ENCODE measurements at places on chromosomes 2 and 18. TPM values are rescaled to one million over a fixed set of nuclear protein-coding genes. Genes with fewer than 3 reads are reported as not detected.

DNA sequence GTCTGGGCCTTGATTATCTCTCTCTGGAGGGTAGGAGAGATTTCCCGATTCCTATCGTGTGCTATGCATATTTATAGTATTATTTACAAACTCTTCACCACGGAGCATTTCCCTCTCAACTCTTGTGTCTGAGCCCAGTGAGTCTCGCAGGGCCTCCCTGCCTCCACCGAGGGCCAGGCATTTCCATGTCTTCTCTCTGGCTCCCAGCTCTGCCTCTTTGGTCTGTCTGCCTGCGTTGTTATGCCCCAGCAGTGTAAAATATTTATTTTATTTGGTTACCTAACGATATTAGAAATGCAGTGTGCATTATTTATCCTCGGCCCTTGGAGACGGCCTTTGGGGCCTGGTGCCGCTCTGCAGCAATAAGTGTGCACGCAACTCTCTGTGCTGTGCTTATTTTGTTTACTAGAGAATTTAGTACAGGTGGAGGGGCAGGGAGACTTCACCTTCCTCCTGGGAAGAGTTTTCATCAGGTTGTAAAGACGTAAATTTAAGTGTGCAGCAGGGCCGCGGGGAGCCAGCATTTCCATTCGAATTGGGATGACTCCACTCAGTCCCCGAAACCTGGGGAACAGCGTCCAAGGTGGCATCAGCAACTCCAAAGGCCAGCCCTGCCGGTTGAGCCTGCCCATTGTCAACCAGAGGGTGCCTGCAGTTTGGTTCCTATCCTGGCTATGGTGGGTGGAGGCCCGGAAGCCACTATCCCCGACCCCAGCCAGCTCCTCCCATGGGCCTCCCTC is 100.2 kb downstream of the PTGR3 start:
- DNase-seq = no peak
- H3K4me1 ChIP-seq = peaks cover 1% of the 10 kb centered on the region
- no peaks in the 10 kb centered on the region for H3K27me3 ChIP-seq
- H3K36me3 ChIP-seq = no peaks in the 10 kb centered on the region
- H3K4me3 ChIP-seq = no peak overlapping the region

CRYGC gene
- not detected for total RNA-seq

DNA sequence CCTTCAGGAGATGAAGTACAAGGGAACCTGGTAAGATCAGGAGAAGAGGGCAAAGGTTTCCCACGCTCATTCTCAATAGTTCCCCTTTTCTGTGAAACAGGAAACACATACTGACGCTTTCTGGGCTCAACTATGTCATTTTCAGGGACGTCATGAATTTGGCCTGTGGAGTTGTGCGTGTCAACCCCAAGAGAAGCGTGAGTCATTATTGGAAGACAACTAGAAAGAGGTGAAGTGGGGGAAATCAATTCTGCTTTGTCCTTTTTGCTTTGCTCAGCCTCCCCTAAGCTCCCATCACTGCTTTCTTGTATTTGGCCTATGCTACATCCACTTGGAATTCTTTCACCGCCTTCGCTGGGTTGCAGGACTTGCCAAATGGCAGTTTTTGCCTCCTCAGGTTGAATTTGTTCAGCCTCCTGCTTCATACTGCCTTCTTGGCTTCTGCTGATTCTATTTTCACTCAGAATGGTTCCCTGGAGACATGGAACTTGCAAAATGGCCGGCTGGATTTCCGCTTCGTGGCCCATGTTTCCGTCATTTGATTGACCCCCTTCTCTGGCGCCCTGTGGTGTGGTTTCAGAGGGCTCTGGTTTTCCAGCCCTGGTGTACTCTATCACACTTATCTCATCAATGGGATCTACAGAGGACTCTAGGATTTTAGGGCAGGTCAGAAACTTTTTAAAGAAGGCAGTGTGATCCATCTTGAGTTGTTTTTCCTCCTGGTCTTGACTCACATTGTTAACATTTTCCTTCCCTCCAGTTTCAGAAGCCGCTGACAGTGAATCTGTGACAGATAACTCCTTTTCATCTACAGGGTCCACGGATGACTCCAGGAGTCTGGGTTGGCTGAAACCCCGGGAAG is 93.3 kb downstream of the ALPK2 start:
- H3K27ac ChIP-seq = peak overlapping the region; percentile 64
- peaks cover 1% of the 10 kb centered on the region for H3K36me3 ChIP-seq
- peaks cover 11% of the 10 kb centered on the region for H3K27me3 ChIP-seq
- peak overlapping the region; percentile 24 for H3K4me3 ChIP-seq

- H3K27ac ChIP-seq = no peak overlapping the region
- DNase-seq = peak; percentile 14
- H3K4me1 ChIP-seq = peaks cover 19% of the 10 kb centered on the region
These were observed 665 bp upstream of the CACNB4 start for GRCh38 chr2:152099367-152100050.

DNA sequence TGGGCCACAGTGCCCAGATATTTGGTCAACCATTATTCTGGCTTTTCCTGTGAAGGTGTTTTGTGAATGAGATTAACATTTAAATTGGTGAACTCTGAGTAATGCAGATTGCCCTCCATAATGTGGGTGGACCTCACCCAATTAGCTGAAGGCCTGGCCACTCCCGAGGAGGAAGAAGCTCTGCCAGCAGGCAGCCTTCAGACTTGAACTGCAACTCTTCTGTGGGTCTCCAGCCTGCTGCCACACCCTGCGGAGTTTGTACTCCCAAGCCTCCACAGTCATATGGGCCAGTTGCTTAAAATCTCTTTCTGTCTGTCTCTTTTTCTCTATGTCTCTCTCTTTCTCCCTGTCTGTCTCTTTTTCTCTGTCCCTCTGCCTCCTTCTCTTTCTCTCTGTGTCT is 262.7 kb downstream of the MYCN start:
- no peak for DNase-seq
- no peaks in the 10 kb centered on the region for H3K27me3 ChIP-seq
- no peak overlapping the region for H3K4me3 ChIP-seq

RGPD5 gene
- 35.1 TPM for total RNA-seq

NMUR1 gene
- not detected for total RNA-seq

GRCh38 chr2:27811768-27812167 is 40.2 kb downstream of the MRPL33 start:
- no peak overlapping the region for H3K4me3 ChIP-seq
- no peak overlapping the region for H3K27ac ChIP-seq
- peaks cover 13% of the 10 kb centered on the region for H3K4me1 ChIP-seq
- no peak for DNase-seq

DNA sequence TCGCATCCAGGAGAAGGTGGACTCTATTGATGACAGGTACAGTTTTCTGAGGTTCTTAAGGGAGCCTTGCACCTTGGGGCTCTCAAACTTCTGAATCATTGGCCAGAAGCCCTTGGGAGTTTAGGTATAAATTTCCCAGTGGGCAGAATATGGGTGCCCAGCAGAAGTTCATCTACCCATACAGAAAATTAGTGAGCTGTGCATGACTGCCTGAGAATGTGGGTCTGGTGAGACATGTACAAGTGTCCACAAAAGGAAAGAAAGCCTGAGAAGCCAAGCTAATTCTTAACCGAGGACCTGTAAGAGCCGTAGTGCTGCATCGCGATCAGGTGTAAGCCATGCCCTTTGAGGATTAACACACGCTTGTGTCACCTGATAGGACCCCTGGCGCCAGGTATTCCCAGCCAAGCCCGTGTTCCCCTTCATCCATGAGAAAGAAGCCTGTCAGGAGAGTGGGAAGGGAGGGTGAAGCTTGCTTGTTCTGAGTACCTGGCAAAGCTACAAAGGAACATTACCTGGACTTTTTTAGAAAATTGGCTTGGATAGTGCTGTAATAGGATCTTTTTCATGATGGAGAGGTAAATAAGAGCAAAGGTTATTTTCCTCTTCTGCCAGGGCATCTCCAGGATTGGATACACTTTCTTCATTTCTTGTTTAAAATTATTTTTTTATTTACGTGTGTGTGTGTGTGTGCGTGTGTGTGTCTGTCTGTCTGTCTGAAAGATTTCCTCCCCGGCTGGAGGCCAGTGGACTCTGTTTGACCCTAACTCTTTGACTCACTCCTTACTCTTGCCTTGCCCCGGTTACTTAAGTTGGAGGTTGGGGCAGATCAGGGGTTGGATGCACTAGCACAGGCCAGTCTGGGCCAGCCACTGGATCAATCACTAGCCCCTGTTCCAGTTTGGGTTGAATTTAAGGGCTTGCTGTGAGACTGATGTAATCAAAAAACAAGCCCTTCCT is 90.4 kb upstream of the EML6 start:
- DNase-seq = no peak
- peaks cover 57% of the 10 kb centered on the region for H3K36me3 ChIP-seq
- no peaks in the 10 kb centered on the region for H3K27me3 ChIP-seq
- no peak overlapping the region for H3K4me3 ChIP-seq
- H3K27ac ChIP-seq = no peak overlapping the region
- H3K4me1 ChIP-seq = peaks cover 21% of the 10 kb centered on the region

- H3K4me3 ChIP-seq = no peak overlapping the region
- H3K27ac ChIP-seq = no peak overlapping the region
- no peaks in the 10 kb centered on the region for H3K36me3 ChIP-seq
- no peaks in the 10 kb centered on the region for H3K27me3 ChIP-seq
These were observed 243.9 kb downstream of the SLC4A3 start for GRCh38 chr2:219871351-219871750.

KHK gene
- 12.7 TPM for total RNA-seq

DNA sequence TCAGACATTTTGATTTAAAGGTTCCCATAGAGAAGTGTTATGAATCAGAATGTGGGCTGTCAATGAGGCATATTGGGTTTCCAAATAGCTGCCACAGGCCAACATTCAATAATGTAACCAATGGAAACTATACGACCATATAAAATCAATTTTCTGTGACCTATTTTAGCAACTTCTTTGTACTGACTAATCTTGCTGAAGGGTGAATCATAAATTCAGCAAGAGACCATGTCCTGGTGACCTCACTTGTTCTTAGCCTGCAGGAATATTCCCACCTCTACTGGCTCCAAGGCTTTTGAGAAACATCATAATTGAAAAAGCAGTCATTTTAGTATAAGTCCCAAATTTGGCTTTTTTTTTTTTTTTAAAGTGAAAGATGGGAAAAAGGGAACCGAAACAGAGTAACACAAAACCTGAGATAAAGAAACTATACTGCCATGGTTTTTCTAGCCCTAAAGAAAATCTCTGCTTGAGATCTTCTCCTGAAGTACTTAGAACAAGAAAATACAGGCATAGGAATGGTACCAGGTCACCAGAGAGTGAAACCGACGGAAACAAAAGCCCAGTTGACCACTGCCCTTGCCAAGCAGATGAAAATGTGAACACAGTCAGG is 32.1 kb downstream of the PLEKHM3 start:
- no peak overlapping the region for H3K27ac ChIP-seq
- H3K36me3 ChIP-seq = no peaks in the 10 kb centered on the region
- DNase-seq = no peak
- no peaks in the 10 kb centered on the region for H3K27me3 ChIP-seq
- peaks cover 16% of the 10 kb centered on the region for H3K4me1 ChIP-seq

SERPINB5 gene
- not detected for total RNA-seq

NPAS2 gene
- 1.4 TPM for total RNA-seq

- no peaks in the 10 kb centered on the region for H3K27me3 ChIP-seq
- no peak overlapping the region for H3K4me3 ChIP-seq
- DNase-seq = peak; percentile 47
- H3K36me3 ChIP-seq = peaks cover 3% of the 10 kb centered on the region
- H3K4me1 ChIP-seq = peaks cover 64% of the 10 kb centered on the region
These were observed 87.9 kb downstream of the ICOS start for GRCh38 chr2:204024503-204024902.

DNA sequence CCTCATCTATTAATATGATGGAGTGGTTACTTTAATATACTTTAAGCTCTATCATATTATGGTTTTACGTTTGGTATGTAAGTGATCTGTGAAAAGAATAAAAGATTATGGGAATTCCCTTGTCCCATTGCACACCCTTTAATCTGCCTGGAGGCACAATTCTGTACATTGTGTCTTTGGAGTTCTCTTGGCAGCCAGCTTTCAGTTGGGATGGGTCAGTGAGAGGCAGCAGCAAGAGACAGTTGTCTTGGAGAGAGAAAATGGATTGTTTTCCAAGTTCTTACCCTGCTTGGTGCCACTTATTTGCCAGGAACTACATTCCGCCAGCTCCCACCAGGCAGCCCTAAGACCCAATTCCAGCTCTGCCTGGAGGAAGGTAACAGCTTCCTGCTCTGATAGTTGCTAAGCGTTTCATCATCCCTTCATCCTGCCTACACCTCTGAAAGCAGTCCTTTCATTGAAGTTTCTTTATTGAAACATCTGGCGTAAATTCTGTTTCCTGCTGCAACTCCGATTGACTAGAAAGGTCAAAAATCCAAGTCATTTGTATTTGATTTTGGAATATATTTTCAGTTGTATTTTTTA is 365.2 kb downstream of the AKAIN1 start:
- no peaks in the 10 kb centered on the region for H3K36me3 ChIP-seq
- DNase-seq = no peak
- H3K27ac ChIP-seq = no peak overlapping the region
- no peaks in the 10 kb centered on the region for H3K4me1 ChIP-seq
- H3K27me3 ChIP-seq = no peaks in the 10 kb centered on the region

- H3K27ac ChIP-seq = no peak overlapping the region
- no peaks in the 10 kb centered on the region for H3K27me3 ChIP-seq
- no peak for DNase-seq
- H3K4me1 ChIP-seq = no peaks in the 10 kb centered on the region
- H3K36me3 ChIP-seq = peaks cover 26% of the 10 kb centered on the region
These were observed 132.1 kb upstream of the DNMT3A start for GRCh38 chr2:25473758-25474340.

UCN gene
- total RNA-seq = 1.9 TPM

FKBP1B gene
- total RNA-seq = 3.4 TPM

DNA sequence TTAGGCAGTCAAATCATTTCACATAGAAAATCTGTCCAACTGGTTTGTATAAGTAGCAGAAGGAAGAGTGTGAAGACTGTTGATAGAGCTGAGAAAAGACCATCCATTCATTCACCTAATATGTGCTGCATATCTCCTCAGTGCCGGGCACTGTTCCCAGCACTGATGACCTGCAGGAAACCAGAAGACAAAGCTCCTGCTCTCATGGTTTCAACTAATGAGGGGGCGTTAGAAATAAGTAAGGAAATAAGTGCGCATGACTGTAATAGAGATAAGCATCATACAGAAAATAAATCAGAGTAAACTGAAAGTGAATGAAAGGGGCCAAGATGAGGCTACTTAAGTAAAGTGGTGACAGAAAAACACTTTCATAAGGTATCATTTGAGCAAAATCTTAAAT is 427.5 kb upstream of the CDH20 start:
- H3K4me1 ChIP-seq = no peaks in the 10 kb centered on the region
- no peaks in the 10 kb centered on the region for H3K27me3 ChIP-seq
- H3K36me3 ChIP-seq = no peaks in the 10 kb centered on the region
- H3K27ac ChIP-seq = no peak overlapping the region
- H3K4me3 ChIP-seq = no peak overlapping the region

DNA sequence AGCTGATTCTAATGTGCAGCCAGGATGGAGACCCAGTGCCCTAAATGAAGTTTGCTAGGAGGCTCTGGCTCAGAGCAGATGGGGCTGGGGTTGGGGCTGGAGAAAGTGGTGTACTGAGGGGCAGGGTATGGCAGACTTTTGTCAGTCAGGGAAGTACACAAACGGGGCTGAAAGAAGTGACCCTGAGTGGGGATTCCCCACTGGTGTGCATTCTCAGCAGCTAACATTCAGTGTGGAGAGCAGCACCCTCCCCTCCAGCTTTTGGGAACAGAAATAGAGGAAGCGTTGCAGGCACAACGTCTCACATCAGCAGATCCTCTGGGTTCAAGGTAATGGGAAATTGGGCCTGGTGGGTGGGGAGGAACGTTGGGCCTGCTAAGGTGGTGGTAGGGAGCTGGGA is 89.1 kb upstream of the GCFC2 start:
- H3K4me1 ChIP-seq = no peaks in the 10 kb centered on the region
- no peaks in the 10 kb centered on the region for H3K27me3 ChIP-seq
- no peak overlapping the region for H3K27ac ChIP-seq
- H3K4me3 ChIP-seq = no peak overlapping the region
- H3K36me3 ChIP-seq = no peaks in the 10 kb centered on the region

Data from activated CD4-positive, alpha-beta memory T cell treated with anti-CD3 and anti-CD28 coated beads for 36 hours (primary cell).